NCI-H2081 (cell line): ENCODE measurements at places on chromosomes 7 and 10.

- no peak for DNase-seq
These were observed 10.7 kb upstream of the UCN3 start for GRCh38 chr10:5354068-5354467.

DNA sequence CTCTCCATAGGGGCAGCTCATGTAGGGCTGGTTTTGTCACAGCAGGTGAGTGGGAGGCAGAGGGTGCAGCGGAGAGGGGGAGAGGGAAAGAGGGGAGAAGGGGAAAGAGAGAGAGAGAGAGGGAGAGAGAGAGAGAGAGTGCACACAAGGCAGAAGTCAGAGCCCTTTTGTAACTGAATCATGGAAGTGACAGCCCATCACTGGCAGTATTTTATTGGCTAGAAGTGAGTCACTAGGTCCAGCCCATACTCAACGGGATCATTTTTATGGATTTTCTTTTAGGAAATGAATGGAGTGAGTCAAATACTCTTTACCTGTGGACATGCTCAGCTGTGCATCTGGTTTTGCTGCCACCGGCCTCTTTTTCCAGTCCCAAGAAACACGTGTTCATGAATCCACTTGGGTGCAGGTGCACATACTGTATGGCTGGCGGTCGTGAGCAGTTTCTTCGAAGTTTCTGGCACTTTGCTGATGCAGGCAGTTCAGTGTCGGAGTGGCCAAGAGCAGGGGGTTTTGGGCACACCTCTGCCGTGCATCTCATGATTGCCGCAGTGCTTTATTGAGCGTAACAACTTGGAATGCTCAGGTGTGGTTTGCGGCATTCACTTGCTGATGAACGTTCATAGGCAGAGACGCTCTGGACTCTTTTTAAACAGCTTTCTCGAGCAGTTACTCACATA lies 40.3 kb downstream of the DOCK1 start:
- no peak for DNase-seq

- no peak for DNase-seq
These were observed 8.0 kb upstream of the CSTF2T start for GRCh38 chr10:51707392-51707791.

DNA sequence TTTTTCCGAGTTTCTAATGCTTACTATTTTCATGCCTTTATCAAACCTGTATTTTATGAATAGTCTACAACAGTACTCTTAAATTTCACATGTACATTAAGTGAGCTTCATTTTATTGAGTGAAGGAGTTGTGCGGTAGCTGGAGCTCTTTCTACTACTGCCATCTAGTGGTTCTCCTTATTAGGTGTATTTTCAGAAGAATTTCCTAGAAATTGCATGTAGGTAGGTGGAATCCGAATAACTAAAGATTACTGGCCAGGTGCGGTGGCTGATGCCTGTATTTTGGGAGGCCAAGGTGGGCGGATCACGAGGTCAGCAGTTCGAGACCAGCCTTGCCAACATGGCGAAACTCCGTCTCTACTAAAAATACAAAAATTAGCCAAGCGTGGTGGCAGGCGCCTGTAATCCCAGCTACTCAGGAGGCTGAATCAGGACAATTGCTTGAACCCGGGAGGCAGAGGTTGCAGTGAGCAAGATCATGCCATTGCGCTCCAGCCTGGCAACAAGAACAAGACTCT lies 38.3 kb downstream of the LRRC72 start:
- DNase-seq, result peak; percentile 75

- no peak for DNase-seq
These were observed 296.3 kb upstream of the ZMIZ1 start for GRCh38 chr10:78772486-78772885.

DNA sequence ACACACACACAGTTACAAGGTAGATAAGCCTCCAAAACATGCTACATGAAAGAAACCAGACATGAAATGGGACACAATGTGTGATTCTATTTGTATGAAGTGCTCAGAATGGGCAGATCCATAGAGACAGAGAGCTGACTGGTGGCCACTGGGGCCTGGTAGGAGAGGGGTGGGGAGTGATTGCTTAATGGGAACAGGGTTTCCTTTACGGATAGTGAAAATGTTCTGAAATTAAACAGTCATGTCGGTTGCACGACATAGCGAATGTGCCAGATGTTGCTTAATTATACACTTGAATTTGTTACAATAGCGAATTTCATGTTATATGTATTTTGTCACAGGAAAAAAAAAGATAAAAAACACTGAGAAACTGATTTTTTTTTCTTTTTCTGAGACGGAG lies 122.3 kb downstream of the SPDYE5 start:
- DNase-seq, result no peak
